Stimulated activated CD8-positive, alpha-beta memory T cell treated with anti-CD3 and anti-CD28 coated beads, Interleukin-15, amount 100 ng/mL, for 4 hours (primary cell): ENCODE measurements at places on chromosomes 16 and 17.
A peak's percentile ranks its signal among the peaks of the same experiment; 100 is the strongest.

- no peak for DNase-seq
These were observed 210.8 kb downstream of the CNTNAP4 start for GRCh38 chr16:76488065-76488417.

DNA sequence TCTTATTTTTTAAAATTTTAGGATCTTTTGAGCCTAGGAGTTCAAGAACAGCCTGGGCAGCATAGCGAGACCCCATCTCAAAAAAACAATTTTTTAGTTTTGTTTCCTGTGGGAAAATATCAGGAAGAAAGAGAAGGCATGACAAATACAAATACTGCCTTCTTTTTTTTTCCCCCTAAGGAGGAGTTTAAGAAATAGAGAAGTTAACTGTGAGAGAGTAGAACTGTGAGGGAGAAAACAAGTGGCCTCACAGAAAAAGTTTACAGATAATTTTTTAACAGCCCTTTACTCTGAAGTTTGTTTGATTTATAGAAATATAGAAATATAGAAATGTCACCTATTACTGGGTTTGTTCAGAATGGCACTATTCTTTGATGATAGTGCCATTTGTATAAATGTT lies 21.1 kb downstream of the TTYH2 start:
- no peak for DNase-seq

DNA sequence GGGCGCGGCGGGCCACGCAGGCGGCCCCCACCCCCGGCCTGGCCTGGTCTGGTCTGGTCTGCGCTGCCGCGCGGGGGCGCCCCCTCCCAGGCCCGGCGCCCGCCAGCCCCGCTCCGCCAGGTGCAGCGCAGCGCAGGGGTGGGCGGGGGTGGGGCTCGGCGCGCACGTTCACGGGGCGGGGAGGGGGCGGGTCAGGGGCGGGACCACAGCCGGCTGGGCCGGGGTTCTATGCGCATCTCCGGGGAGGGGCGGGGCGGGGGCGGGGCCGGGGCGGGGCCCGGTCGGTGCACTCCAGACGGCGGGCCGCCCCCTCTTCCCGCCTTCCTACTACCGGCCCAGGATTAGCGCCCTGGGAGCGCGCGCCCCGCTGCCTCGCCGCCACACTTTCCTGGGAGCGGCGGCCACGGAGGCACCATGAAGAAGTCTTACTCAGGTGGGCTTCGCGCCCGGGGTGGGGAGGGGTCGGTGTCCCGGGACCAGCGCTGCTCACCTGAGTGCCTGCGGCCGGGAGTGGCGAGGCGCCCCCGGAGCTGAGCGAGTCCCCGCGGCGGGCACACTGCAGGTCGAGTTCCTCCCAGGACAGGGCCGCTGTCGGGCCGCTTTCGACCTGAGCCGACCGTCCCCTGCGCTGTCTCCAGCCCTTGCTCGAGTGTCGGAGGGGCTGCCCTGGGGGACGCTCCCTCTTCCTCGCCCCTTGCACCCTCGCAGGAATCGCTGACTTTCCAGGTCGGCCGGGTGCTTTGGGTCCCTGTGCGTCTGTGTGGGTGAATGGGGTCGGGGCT lies 140.5 kb downstream of the SEC14L1 start:
- DNase-seq, result peak; percentile 6

GRCh38 chr17:39756380-39757079 lies 18.8 kb downstream of the GRB7 start:
- no peak for DNase-seq

- no peak for DNase-seq
These were observed 59.4 kb downstream of the RGS9 start for GRCh38 chr17:65196617-65197016.

DNA sequence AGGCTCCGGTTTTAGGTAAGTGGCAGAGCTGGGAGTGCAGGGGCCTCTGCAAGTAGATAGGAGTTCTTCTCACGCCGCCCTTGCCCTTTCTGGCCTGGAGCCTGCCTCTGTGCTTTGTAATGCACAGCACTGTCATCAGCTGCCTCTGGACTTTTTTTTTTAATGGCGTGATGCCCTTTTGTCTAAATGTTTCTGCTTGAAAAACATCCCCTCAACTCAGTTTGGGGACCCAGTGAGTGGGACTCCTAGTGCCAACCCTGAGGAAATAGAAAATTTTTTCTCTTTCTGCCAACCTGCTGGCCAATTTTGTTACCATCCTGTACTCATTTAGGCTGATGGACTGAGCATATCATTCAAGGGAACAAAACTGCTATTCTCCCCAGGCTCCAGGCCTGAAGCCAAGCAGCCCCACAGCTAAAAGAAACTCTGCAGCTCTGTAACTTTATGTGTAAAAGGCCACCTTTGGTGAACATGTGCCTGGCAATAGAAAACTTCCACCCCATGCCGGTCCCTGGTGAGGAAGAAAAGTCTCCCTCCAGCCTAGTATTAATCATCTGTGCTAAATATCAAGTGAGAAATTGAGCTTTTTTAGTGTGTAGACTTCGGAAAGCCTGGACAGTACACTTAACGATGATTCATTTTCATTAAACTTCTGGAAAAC lies 22.5 kb downstream of the SLC6A2 start:
- DNase-seq, result no peak

DNA sequence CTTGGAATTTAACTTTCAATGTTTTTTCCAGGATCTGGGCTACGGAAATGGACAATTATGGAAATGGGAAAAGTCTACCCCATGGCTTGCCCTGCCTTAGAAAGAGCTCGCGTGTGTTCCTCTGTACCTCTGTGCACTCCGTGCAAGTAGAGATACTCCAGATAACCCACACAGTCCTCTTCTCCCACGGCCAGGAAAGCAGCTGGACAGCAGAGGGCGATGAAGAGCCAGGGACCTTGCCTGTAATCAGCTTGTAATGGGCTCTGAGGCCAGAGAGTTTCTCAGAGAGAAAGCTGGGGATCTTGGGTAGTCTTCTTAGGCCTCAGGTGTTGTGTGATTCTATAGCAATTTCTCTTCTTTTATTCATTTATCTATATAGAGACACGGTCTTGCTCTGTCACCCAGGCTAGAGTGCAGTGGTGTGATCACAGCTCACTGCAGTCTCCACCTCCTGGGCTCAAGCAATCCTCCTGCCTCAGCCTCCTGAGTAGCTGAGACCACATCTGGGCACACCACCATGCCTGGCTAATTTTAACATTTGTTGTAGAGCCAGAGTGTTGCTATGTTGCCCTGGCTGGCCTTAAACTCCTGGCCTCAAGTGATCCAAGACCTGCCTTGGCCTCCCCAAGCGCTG lies 2.4 kb upstream of the SOCS7 start:
- peak; percentile 53 for DNase-seq

GRCh38 chr17:3535253-3535995 lies 22.2 kb downstream of the TRPV3 start:
- DNase-seq, result no peak

DNA sequence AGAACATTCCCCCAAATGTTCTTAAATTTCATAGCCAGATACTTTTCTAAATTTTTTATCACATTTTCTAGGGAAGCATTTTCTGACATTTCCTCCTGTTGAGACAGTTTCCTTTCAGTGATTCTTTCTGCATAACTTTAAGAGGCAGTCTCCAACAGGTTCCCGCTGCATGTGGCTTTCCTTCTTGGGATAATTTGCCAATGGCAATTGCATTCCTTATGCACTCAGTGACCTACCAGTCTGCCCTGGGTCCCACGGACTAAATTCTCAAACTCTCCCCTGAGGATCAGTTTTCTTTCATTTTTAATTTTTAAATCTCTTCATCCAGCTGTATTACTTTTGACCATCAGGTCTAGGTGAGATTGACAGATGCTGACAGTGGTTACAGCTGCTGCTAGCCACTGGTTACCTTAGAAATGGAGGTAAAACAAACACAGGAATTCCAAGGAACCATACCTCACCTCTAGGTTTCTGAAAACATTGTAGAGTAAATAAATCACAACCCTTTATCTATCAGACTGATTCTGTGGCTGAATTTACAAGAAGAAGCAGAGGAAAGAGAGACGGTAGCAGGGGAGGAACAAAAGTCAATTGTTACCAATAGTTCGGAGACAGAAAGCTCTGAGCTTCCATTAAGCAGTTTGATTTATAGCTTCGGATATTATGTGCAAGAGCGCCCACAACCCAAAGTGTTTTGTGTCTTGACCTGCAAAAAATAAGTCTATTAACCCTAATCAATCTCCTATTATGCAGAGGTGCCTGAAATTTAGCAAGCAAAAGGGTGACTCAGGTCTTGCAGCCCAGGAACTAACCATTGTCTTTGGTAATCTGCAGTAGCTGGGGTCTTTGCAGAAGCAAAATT lies 216.0 kb downstream of the PMP22 start:
- DNase-seq, result no peak

- no peak for DNase-seq
These were observed 35.3 kb downstream of the PRMT7 start for GRCh38 chr16:68345958-68346635.

DNA sequence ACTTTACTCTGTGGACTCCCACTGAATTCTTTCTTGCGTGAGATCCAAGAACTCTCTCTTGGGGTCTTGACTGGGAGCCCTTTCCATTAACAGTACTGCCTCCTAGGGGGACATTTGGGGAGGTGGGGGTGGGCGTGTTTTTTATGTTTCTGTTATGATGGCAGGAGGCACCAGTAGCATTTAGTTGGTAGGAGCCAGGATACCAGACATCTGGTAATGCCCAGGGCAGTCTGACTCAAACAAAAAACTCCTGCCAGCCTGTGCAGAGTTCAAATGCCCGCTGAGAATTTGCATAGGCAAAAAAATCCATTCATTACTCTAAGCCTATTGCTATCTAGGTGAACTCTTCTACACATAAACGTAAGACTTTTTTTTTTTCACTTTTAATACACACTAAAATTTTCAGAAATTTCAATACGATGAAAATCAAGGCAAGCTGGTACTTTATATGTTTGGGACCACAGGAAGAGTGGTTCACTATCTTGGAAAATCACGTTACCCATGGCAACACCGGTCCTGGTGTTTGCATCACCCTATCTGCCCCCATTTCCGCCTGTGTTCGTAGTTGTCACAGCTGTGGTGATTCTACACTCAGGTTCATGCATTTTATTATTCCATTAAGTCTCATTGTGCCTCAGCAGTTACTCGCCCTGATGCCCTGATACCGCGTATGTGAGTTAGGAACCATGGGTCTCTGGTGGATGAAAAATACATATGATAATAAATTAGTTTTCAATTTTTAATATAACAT lies 121.1 kb upstream of the XYLT1 start:
- no peak for DNase-seq

GRCh38 chr17:8953156-8953885 lies 12.2 kb downstream of the PIK3R5 start:
- no peak for DNase-seq

- DNase-seq, result no peak
These were observed 77.6 kb upstream of the LHX1 start for GRCh38 chr17:36859706-36860105.

- DNase-seq, result no peak
These were observed 578 bp downstream of the MYCBPAP start for GRCh38 chr17:50508573-50509460.

DNA sequence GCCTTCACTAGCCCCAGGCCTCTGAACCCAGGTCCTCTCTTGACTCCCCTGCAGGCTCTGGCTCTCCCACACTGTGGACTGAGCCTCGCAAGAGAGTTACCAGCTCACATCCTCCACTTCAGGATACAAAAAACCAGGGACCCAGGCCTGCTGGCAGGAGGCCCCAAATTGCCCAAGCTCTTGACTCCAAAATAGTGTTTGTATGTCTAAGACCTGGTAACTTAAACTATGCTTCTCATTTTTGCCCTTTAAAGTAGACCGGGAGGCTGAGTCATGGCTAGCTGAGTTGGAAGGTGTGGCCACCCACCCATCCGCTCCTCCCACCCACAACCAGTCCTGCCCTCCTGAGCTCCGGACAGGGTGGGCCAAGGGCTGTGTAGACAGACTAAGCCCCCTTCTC lies 250.0 kb downstream of the SOX9 start:
- DNase-seq, result no peak

DNA sequence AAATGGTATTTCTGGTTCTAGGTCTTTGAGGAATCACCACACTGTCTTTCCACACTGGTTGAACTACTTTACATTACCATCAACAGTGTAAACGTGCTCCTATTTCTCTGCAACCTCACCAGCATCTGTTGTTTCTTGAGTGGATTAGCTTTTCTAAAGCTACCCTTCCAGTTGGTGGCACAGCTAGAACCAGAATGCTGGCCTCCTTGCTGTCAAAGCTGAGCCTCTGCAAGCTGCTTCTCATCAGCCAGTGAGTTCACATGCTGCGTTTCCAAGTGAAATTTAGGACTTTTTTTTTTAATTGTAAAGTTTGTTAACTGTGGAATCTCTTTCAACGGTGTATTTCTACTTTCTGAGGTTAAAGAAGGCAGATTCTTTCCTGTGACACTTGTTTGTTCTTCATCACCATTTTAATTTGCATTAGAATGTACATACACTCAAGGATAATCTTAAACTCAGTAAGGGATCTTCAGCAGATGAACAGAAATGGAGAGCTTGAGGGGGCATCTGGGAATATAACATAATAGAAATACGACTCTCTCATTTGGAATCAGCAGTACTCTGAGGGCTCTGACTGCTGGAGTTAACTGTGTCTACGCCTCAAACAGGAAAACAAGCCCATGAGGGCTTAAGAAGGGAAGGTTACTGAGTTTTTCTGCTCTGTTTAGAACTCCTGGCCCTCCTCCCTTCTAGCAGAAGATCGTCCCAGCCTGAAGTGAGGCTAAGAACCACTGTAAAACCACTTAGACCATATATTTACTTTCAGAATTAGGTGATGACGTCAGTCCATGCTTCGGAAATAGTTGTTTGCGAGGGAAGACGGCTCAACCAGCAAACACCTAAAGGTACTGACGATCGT lies 148.4 kb upstream of the FAM20A start:
- DNase-seq, result no peak

GRCh38 chr16:85426806-85427205 lies 186.3 kb upstream of the GSE1 start:
- DNase-seq, result no peak

GRCh38 chr17:82033359-82034085 lies 2.0 kb downstream of the RAC3 start:
- no peak for DNase-seq

- no peak for DNase-seq
These were observed 59.7 kb downstream of the IL21R start for GRCh38 chr16:27461483-27462171.

GRCh38 chr17:76988796-76989195 lies 120.6 kb downstream of the MGAT5B start:
- no peak for DNase-seq

- DNase-seq, result no peak
These were observed 209.4 kb downstream of the SEC14L1 start for GRCh38 chr17:77349976-77350830.

DNA sequence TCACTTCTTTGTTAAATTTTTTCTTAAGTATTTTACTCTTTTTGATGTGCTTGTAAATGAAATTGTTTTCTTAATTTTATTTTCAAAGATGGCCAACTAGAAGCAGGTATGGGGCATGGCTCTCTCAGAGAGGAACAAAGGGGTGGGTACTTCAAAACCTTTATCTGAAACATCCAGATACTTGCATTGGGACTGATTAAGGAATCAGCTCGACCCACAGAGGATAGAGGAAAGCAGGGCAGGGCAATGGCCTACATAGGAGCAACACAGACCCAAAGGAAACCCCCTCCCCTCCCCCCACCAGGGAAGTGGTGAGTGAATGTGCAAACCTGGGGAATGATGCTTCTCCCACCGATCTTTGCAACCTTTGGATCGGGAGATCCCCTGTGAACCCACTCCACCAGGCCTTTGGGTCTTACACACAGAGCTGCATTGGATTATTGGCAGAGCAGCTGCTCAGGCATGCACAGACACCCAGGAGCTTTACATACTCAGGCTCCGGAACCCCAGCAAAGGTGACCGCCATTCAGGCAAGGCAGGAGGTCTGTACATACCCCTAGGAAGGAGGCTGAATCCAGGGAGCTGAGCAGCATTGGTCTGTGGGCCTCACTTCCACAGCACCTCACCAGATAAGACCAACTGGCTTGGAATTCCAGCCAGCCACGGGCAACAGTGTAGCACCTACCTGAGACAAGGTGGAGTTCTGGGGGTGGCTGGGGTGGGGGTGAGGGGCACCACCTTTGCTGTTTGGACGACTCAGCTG lies 3.0 kb upstream of the CCR7 start:
- no peak for DNase-seq
